ENCODE measurements at places on chromosomes 7 and 10. TPM values are rescaled to one million over a fixed set of nuclear protein-coding genes. Genes with fewer than 3 reads are reported as not detected.

The CTNNA3 gene
- 0.74 TPM for total RNA-seq

The CSGALNACT2 gene
- total RNA-seq, result 51.3 TPM

The SNX13 gene
- total RNA-seq, result 19.8 TPM

The WDFY4 gene
- total RNA-seq, result 0.58 TPM

The MSS51 gene
- total RNA-seq, result 3.5 TPM

The NCF1 gene
- total RNA-seq, result 3.8 TPM

The EGFR gene
- not detected for total RNA-seq

The ATP6V0E2 gene
- total RNA-seq, result 44.5 TPM

The CPXM2 gene
- total RNA-seq, result not detected

The EBLN1 gene
- total RNA-seq, result not detected

The MMS19 gene
- total RNA-seq, result 92.2 TPM

Measured in activated T-cell treated with anti-CD3 and anti-CD28 coated beads, Interleukin-2, amount 50 U/mL, for 72 hours (primary cell).